Activated CD4-positive, alpha-beta memory T cell treated with anti-CD3 and anti-CD28 coated beads for 36 hours (primary cell): ENCODE measurements at places on chromosomes 6 and 20. TPM values are rescaled to one million over a fixed set of nuclear protein-coding genes. Genes with fewer than 3 reads are reported as not detected.

DNA sequence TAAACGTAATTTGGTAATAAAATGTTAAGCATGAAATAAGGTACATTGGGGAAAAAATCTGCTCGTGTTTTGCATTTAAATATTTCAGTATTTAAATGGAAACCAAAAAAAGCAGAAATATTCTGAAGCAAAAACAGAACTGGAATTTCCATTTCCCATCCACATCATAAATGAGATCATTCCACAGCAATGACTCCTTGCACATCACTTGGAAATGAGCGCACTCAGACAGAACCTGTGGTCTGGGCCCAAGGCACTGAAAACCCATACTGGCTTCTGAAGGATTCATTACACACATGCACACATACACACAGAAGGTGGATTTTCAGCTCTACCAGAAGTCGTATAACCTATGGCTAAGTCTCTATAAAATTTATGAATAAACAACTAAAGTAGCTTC, 174.8 kb downstream of the IBTK start:
- DNase-seq, result no peak

DNA sequence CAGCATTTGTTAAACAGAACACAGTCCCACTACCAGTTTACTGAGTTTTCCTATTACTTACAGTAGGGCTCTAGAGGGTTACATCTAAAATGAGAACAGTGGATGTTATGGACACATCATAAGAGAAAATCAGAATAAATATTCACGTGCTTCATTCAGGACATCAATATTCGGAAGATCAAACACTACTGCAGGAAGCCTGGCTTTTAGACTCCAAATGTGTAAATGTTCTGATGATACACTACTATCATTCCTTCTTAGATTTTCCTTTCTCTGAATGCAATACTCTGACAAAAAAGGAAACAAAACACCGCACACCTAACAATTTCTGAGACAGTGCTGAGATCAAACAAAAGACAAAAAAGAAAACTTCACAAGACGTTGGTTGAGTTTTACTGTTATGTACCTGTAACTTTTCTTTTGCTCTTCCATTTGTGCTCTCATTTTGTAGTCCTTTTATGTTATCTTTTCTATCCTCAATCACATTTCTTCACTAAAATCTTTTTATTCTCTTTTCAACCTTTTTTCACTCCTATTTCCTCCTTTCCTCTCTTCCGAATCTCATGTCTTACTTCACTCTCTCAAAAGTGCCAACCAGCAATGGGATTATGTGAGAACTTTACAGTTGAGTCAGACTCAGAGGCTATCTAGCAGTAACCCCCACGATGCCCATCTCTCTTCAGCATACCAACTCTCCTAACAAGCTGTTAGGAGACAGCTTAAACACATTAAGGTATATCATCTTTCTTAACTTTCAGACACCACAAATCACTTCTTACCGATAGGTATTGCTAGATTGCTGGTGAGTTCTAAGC, 1.7 kb downstream of the FAM184A start:
- DNase-seq, result no peak

DNA sequence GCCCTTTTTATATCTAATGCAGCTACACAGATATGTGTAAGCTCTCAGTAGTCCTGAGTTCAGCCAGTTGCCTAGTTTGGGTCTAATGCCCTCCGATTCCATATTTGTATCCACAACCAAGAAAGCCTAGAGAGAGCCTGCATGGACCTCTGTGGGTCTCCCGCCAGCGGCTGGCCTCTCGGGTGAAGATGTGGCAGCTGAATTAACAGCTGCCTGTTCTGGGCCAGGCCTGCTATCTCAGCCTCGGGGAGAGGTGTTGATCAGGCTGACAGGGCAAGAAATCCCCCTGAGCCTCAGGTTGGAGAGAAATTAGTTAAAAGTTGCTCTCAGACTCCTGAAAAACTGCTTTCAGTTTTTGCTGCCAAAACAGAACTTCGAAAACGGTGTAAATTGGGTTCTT, 19.8 kb downstream of the PTK7 start:
- DNase-seq, result no peak

The TBXT gene
- not detected for total RNA-seq

The RIOK1 gene
- 38.7 TPM for total RNA-seq

The C20orf202 gene
- not detected for total RNA-seq

The MYCT1 gene
- not detected for total RNA-seq

The ABHD16B gene
- total RNA-seq, result not detected
